ENCODE measurements at places on chromosomes 11 and 22. TPM values are rescaled to one million over a fixed set of nuclear protein-coding genes. Genes with fewer than 3 reads are reported as not detected.

APOA5 gene
- not detected for total RNA-seq

MAP6 gene
- not detected for total RNA-seq

PCSK7 gene
- 72.7 TPM for total RNA-seq

MUC6 gene
- total RNA-seq: not detected

IL10RA gene
- total RNA-seq: 0.14 TPM

PRODH gene
- total RNA-seq: not detected

P2RY6 gene
- 0.30 TPM for total RNA-seq

NOX4 gene
- total RNA-seq: 47.7 TPM

- DNase-seq: no peak
Observed at GRCh38 chr11:35680506-35680905, 17.9 kb downstream of the TRIM44 start.

GRCh38 chr22:19983741-19984140 lies 32.9 kb downstream of the ARVCF start:
- DNase-seq: no peak

- DNase-seq: no peak
Observed at GRCh38 chr11:70212227-70212811, 9.2 kb downstream of the FADD start.

DNA sequence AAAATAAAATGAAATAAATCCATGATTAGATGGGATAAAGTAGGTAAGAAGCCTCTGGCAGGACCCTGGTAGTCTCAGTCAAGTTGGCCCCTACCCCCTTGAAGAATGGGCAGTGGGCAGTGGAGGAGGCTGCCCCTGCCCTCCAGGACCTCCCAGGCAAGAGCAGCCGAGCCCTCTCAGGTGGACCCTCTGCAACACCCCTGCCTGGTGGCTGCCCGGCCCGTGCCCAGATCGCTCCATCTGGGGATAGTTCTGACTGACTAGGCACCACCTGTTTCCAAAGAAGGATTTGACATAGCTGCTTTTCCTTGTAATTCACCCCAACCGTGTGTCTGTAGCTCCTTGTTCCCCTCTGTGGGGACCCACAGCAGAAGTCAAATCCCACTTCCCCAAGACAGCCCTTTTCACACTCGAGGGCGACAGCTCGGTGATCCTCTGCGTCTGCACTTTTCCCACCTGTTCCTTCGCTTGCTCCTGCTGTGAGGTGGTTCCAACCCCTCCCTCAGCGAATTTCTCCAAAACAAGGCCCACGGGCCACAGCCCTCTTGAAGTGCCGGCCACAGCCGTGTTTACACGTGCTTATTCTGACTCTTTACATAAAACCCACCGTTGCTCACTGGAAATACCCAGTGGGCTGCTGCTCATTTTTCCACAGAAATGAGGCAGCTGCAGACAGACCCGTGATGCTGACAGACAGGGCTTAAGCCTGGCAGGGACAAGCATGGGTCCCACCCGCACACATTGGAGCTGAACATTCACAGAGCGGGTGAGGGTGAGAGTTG lies 5.5 kb upstream of the TMPRSS13 start:
- no peak for DNase-seq

DNA sequence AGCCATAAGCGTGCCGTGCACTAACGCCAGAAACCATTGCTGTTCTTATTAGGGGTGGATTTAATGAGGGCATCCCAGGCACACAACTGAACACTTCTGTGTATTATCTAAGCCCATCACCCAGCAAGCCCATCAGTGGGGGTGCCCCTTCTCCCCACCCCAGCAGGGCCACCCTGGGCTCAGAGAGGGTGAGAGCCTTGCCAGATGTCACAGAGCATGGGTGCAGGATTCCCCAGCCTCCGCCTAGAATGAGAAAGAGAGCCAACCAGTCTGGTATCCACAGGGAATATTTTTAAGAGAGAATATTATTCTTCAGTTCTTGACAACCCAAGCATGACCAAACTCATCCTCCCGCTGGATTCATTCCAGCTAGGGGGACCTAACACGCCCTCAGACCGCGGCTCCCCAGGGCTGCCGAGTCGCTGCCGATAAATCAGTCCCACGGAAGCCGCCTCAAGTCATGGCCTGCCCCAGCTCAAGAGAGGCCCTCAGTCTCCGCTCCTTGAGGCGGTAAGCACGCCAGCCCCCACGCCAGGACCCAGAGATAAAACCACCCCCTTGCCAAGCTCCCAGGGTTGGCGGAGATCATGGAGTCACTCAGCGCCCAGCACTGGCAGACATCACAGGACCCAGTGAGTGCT lies 47.2 kb downstream of the MN1 start:
- DNase-seq: no peak

GRCh38 chr11:10688401-10688800 lies 5.2 kb downstream of the IRAG1 start:
- DNase-seq: no peak

DNA sequence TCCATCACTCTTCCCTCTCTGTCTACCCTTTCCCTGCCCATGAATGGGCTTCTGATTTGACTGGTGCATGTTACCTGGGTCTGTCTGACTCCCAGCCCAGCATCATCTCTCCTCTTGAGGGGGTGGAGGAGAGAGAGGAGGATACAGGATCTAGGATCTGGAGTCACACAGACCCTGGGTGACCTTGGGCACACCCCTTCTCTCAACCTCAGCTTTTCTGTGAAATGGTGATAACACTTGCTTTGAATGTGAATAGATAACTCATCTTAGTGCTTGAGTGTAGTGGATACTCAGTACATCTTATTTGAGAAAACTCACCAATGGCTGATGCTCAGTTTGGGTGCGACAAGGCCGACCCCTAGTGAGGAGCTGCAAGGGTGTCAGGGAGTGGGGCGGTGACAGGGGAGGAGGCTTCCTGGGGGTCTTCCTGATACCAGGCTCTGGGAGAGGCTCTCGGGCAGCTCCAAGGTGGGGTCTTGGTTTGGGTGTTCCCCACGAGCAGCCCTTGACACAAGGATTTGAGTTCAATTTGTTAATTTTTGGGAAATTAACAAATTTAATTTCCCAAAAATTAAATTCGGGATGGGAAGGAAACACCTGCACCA lies 9.0 kb downstream of the INCENP start:
- no peak for DNase-seq

GRCh38 chr11:33730716-33731115 lies 5.5 kb downstream of the CD59 start:
- DNase-seq: no peak

- no peak for DNase-seq
Observed at GRCh38 chr11:63369971-63370588, 495 bp downstream of the SLC22A9 start.

- no peak for DNase-seq
Observed at GRCh38 chr11:8339592-8340022, 75.9 kb upstream of the LMO1 start.

- no peak for DNase-seq
Observed at GRCh38 chr22:50581031-50581949, 1.4 kb downstream of the CHKB start.

GRCh38 chr22:39594411-39594810 lies 23.9 kb downstream of the CACNA1I start:
- DNase-seq: no peak

DNA sequence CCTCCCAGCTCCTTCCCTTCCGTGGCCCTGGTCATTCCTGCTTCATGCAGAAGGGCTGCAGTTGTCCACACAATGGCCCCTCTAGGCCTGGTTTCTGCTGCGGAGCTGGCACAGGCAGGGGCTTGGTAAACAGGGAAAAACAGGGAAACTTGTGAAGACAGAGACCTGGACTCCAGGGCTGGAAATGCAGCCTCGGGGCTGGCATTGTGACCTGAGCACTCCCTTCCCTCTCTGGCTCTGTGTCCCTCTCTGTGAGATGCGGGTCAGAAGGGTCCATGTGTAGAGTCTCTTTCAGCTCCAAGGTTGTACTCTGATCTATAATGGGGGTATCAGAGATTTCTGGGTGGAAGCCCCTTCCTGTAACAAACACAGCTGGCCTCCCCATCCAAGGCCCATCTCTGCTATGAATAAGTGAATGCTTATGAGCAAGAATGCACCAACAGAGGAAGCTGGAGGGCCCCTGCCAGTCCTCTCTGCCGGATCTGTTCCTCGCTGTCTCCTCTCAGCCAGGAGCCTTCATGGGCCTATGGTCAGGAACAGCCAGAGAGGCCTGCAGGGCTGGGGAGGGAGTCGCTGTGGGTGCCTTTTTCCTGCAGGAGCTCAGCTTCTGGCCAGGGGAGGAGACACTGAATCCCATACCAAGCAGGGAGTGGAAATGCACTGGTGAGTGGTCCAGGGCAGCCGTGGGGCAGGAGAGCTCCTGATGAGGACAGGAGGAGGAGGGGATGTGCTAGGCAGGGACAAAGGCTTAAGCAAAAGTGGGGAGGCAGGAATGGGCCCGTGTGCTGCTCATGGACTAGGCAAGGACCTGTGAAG lies 6.7 kb upstream of the DERL3 start:
- DNase-seq: no peak

DNA sequence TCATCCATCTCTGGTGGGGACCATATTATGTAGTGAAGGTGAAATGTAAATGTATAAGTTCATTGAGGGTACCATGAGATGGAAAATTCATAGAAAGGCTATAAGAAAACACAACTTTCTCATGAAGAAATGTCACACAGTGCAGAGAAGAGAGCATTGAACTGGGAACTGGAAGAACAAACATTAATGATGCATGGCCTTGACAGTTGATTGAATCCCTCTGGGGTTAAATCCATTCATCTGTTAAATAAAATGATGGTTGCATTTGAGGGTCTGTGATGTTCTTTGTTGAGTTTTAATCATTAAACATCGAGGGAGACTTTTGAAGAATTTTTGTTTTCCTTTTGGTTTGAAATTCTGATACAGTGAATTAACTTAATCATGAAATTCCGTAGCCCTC lies 1401.4 kb downstream of the FAM181B start:
- DNase-seq: no peak

DNA sequence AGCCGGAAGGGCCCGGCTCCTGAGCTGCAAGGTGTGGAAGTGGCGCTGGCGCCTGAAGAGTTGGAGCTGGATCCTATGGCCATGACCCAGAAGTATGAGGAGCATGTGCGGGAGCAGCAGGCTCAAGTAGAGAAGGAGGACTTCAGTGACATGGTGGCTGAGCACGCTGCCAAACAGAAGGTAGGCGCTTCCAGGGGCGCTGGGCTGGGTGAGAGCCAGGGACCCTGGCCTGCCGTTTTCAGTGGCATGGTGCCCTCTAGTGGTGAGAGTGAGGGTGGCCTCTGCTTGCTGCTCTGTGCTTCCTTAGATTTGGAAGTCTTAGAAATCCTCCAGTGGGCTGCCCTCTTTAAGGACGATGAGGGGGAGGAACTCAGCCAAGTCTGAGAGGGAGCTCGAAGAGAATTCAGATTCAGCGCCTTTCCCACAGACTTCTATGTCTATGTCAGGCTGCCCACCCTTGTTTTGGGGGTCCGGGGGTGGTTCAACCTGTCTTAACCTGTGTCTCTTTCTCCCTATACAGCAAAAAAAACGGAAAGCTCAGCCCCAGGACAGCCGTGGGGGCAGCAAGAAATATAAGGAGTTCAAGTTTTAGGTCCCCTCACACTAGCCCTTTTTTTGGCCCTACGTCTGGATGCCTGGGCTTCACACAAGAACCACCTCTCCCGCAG lies 1.8 kb upstream of the PACS1 start:
- DNase-seq: peak; percentile 73

- DNase-seq: no peak
Observed at GRCh38 chr11:126214441-126214840, 2.9 kb downstream of the FAM118B start.

- no peak for DNase-seq
Observed at GRCh38 chr11:1333860-1334259, 24.4 kb upstream of the TOLLIP start.

DNA sequence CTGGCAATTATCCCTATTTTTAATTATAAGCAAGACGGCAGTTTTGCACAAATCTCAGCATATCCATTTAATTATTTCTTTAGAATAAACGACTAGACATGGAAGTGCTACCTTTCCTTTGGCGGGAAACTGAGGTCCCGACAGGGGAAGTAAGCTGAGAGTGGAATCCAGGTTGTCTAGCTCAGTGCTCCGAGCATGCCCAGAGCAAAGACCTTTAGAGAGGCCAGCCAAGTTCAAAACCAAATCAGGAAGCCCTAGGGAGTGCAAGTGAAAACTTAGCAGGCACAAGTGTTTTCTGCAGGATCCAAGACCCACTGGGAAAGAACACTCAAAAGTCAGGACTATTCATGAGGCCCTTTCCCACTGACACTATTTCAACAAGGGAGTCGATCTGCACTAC lies 22.7 kb upstream of the SCN2B start:
- DNase-seq: no peak

DNA sequence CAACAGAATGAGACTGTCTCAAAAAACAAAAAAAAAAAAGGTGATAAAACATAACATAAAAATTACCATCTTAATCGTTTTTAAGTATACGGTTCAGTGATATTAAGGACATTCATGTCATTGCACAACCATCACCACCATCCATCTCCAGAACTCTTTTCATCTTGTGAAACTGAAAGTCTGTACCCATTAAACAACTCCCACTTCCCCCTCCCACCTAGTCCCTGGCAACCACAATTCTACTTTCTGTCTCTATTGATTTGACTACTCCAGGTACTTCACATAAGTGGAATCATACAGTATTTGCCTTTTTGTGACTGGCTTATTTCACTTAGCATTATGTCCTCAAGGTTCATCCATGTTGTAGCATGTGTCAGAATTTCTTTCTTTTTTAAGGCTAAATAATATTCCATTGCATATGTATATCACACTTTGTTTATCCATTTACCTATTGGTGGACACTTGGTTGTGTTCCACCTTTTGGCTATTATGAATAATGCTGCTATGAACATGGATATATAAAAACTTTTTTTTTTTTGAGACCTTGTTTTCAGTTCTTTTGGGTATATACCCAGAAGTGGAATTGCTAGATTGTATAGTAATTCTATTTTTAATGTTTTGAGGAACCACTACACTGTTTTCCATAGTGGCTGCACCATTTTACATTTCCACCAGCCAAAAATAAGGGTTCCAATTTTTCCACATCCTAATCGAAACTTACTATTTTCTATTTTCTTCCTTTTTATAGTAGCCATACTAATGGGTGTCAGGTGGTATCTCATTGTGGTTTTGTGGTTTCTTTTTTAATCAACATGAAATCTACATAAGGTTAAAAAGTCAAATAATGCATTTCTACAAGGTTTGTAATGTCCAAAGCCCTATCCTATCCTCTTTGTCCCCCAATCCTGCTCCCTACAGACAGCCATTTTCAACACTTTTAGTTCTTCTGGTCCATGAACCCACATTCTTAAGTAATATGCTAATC lies 23.4 kb upstream of the PIK3C2A start:
- DNase-seq: no peak

- no peak for DNase-seq
Observed at GRCh38 chr11:76269661-76270261, 63.5 kb upstream of the WNT11 start.

DNA sequence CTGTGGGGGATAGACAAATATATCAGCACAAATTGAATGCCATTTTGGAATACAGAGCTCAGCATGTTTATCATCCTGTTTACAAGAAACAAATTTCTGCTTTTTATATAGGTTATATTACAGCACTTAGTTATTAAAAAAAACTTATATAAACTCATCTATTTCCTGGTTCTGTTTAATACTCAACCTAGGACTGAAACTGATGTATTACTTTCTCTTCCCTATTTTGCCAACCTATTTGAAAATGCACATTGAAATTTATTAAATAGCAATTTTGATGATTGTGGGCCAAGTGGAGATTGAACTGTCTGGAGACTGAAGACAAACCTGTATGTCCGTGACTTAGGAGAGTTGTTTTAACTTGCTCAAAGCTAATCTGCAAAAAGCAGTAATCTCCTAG lies 288.3 kb upstream of the ANO3 start:
- DNase-seq: no peak
